Central memory CD4-positive, alpha-beta T cell (primary cell): ENCODE measurements at places on chromosomes 16 and 17.
A peak's percentile ranks its signal among the peaks of the same experiment; 100 is the strongest.

GRCh38 chr17:41956522-41956921 is 10.1 kb upstream of the CNP start:
- DNase-seq: no peak

DNA sequence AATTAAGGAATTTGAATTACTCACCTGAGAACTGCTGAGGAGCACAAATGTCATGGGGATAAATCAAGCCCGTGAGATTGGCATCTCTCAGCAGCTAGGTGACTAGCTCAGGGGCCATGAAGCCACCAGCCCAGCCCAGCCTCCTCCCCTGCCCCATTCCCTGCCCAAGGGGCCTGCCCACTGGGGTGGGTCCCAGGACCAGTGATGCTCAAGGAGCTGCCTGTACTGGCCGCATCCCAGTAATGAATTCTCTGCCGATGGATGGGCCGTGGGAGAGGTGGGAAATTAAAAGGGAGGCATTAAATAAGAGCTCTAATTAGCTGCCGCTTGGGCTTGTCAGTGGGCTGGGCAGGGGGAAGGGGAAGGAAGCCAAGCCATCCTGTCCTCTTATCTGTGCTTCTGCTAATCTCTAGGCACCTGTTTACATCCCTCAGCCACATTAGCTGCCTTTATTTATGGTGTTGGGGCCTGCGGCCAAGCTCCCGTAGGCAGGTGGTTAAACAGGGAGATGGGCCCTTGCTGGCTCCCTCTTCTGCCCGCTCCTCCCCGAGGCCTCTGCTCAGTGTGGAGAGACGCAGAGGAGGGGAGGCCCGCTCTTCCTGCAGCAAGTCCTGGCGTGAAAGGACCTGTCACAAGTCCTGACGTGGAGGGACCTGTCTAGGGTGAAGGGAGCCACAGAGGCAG is 48.8 kb downstream of the PIPOX start:
- DNase-seq: no peak

DNA sequence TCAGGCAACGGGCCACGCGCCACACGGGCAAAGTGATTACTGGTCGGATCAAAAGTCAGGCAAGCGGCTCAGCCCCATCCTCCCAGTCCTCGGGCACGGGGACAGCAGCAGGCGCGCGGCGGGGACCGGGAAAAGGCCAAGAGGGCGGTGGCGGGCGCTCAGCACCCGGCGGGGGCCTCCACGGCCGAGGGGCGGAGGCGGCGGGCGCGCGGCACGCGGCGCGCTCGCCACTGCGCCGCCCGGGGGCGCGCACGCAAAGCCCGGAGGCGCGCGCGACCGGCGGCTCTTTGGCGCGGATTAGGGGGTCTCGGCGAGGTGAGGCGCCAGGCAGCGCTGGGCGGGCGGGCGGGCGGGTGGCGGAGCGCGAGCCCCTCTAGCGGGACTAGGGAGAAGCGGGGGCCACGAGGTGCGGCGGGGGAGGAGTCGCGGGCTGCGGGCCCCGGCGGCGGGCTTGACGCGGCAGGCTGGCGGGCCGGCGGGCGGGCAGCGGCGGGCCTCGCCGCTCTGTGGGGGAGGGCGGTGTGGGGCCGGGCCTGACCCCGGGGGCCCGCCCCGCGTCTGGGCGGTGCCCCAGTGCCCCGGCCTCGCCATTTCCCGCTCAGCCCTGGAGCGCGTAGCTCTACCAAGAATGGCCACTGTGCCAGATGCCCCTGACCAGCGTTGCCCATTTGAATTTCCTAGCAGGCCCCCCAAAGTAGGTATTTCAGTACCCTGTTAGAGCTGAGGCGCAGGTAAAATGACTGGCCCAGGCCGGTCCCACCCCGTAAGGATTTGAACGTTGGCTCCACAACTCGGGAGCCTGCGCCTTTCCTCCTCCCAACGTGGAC is at the start of the genes ACACA and TADA2A:
Gene ACACA (minus strand): TSS at position 202 of the 827 bp plus-strand sequence. CDS start 537 bp downstream, outside the sequence.
Gene TADA2A (plus strand): TSS at position 252 of the 827 bp plus-strand sequence. CDS start 4,480 bp downstream, outside the sequence.
- DNase-seq: peak; percentile 63

DNA sequence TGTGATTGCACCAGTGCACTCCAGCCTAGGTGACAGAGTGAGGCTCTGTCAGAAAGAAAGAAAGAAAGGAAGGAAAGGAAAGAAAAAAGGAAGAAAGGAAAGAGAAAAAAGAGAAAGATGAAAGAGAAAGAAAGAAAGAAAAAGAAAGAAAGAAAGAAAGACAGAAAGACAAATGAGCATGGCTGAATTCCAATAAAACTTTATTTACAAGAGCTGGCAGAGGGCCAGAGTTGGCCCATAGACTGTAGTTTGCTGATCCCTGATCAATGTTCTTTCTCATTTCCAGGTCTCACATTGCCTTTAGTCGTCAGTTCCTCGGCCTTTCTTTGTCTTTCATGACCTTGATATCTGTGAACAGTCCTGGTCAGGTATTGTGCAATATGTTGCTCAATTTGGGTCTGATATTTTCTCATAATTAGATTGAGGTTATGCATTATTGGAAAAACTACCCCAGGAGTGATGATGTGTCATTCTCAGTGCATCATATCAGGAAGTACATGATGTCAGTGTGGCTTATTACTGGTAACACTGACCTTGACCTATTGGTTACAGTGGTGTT is 68.5 kb upstream of the MED9 start:
- DNase-seq: no peak
